ENCODE measurements at places on chromosomes 1 and 21. TPM values are rescaled to one million over a fixed set of nuclear protein-coding genes. Genes with fewer than 3 reads are reported as not detected.

The RIPPLY3 gene
- total RNA-seq = 0.57 TPM

The AADACL4 gene
- total RNA-seq = not detected

The ZNF648 gene
- under 0.01 TPM for total RNA-seq

The HSPA6 gene
- 1.3 TPM for total RNA-seq

The FCRLB gene
- total RNA-seq = 1.2 TPM

The S100A16 gene
- 2,409 TPM for total RNA-seq

All from esophagus squamous epithelium (tissue), 5 donors.